ENCODE measurements at places on chromosomes 16 and 17. TPM values are rescaled to one million over a fixed set of nuclear protein-coding genes. Genes with fewer than 3 reads are reported as not detected.

DNA sequence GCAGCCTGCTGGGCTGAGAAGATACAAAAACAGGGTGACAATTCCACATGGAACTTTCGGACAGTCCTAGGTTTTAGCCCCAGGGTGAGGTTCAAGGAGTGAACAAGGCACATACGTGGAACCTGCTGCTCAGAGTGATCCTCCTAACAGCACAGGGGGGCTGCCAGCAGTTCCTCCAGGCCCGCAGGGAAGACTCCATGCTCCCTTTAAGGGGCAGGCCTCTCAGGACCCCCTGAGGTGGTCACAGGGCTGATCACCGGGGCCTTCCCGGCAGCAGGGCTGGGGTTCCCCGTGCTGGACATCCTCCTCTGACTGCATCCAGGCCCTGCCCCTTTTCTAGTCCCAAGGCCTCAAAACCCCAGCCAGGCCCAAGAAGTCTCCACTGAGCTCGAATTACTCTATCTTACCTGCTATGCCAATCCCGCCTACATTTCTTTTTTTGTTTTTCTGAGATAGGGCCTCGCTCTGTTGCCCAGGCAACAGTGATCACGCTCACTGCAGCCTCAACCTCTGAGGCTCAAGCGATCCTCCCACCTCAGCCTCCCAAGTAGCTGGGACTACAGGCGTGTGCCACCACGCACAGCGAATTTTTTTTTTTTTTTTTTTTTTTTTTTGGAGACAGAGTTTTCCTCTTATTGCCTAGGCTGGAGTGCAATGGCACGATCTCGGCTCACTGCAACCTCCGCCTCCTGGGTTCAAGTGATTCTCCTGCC lies 10.4 kb downstream of the CANT1 start:
- no peak for DNase-seq

GRCh38 chr16:974611-975261 lies 4.0 kb upstream of the LMF1 start:
- peak; percentile 77 for DNase-seq

DNA sequence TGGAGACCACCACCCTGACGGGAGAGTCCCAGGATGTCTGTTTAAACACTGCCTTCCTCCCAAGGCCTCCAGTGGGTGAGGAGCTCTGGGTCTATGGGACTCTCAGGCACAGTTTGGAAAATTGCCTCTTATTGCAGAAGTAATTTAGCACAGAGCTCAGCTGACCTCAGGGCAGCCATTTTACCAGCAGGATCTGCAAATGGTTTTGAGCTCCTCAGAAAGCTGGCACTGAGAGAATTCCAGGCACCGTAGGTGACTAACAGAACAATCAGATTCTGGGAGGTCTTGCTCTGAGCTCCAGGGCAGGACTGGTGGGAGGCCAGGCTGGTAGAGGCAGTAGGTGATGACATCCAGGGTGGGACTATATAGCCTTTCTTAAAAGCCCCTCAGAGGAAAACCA lies 17.3 kb upstream of the C16orf74 start:
- DNase-seq: no peak

Gene C1QL1
- not detected for total RNA-seq

Gene SULT1A2
- total RNA-seq: 0.52 TPM

Data from psoas muscle (tissue), 8 donors.